ENCODE measurements at places on chromosomes 6 and 20.

- DNase-seq, result no peak
Observed at GRCh38 chr20:35360033-35360432, 51.7 kb downstream of the UQCC1 start.

DNA sequence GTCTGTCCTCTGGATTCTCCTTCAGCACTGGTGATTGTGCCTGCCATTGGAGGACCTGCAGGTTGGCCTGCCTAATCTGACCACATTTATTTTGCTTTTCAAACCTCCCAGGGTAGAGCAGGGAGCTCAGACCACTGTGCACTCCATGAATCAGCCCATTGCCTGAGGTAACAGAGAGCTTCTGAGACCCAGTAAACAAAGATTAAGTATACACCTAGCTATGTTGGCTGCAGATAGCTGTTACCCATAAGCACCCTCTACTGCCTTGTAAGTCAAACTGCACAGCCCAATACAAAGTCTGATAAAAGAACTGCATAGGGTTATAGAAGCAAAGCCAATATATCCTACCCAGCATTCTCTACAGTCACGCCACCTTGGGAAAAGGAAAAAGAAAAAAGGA is 338.7 kb downstream of the HTR1B start:
- no peak for DNase-seq

DNA sequence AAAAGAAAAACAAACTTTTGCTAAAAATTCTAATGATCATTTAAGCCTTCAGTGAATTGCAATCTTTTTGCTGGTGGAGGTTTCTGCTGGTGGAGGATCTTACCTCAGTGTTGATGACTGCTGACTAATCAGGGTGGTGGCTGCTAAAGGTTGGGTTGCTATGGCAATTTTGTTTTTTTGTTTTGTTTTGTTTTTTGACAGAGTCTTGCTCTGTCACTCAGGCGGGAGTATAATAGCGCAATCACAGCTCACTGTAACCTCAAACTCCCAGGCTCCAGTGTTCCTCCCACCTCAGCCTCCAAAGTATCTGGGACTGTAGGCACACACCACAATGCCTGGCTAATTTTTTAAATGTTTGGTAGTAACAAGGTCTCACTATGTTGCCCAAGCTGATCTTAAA is 94.7 kb downstream of the ANKRD6 start:
- no peak for DNase-seq

DNA sequence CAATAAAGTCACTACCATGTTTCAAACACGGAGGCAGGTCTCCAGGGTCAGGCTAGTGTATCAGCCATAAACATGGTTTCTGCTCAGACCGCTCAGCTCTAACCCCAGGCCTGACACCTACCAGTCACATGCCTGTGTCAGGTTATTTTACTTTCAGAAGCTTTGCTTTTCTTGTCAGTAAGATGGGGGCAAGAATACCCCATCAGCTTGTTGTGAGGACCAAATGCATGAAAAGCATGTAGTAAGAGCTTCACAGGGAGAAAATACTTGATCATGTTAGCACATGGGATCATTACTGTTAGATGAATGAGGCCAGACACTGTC is 65.2 kb upstream of the PIM1 start:
- DNase-seq, result no peak

DNA sequence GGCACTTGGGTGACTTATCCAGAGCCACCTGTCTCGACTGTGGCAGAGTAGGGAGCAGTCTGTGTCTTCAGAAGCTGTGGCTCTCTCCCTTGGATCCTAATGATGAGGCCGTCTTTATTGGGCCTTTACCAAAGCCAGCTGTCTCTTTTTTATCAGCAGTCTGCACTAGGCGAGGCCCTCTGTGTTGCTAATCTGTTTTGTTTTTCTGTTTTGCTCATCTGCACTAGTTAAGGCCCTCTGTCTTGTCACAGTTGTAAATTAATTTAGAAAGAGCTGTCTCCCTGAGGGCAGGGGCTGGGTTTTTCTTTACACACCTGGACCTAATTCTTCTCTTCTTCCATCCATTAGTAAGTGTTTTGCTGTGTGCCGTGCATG is 45.0 kb downstream of the CDS2 start:
- DNase-seq, result no peak

- no peak for DNase-seq
Observed at GRCh38 chr6:69795469-69796072, 1.2 kb downstream of the LMBRD1 start.

GRCh38 chr6:134178161-134179044 is 126.0 kb upstream of the SLC2A12 start:
- DNase-seq, result peak; percentile 69

- no peak for DNase-seq
Observed at GRCh38 chr20:11982289-11982954, 64.7 kb downstream of the BTBD3 start.

- no peak for DNase-seq
Observed at GRCh38 chr6:103729658-103730057, 1130.1 kb downstream of the HACE1 start.

- no peak for DNase-seq
Observed at GRCh38 chr20:18288749-18289267, 481 bp downstream of the ZNF133 start.

GRCh38 chr6:135181333-135182070 is 394 bp downstream of the MYB start:
- no peak for DNase-seq

DNA sequence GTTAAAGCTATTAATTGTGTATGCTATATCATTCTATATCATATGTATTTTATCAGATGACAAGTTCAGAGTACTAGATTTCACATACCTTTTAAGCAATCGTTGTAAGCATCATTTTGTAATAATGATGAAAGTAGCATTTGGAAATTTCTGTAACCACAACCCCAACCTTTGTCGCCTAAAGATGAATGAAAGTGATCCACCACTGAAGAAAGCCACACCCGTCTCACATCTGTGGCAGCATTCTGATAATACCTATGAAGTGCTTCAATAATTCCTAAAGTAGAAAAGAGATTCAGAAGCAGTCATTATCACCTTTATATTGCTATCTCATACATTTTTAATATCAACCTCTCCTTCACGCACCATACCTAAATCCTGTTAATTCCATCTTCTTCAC is 16.6 kb downstream of the ZUP1 start:
- DNase-seq, result no peak

GRCh38 chr6:35206346-35206745 is 7.4 kb upstream of the SCUBE3 start:
- DNase-seq, result no peak

GRCh38 chr20:9634327-9634726 is 119.9 kb downstream of the LAMP5 start:
- DNase-seq, result no peak

DNA sequence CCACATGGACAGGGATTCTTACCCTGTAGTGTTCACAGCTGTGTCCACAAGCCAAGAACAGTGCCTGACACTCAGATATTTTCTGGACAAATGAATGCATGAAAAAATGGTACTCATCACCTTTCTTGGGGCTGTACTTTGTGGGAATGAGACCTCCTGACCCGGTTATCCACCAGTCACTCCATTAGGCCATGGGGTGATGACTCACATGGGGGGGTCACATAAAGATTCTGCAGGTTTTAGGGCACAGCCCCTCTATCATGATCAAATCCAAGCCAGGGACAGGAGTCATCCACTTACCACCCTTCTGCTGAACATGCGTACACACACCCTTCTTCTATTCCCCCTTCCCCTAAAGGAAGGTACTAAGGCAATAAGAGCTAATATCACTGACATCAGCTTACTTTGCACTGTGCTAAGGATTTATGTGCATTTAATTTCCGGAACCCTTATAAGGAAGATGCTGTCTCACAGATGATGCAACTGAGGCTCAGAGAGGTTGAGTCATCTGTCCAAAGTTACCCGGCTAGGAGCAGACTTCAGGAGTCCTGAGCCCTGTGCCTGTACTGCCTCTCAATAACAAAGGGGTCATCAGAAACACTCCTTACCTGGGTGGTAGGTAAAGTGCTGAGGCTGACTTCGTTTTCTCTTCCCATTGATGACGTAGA is 107.8 kb downstream of the NFATC2 start:
- no peak for DNase-seq

DNA sequence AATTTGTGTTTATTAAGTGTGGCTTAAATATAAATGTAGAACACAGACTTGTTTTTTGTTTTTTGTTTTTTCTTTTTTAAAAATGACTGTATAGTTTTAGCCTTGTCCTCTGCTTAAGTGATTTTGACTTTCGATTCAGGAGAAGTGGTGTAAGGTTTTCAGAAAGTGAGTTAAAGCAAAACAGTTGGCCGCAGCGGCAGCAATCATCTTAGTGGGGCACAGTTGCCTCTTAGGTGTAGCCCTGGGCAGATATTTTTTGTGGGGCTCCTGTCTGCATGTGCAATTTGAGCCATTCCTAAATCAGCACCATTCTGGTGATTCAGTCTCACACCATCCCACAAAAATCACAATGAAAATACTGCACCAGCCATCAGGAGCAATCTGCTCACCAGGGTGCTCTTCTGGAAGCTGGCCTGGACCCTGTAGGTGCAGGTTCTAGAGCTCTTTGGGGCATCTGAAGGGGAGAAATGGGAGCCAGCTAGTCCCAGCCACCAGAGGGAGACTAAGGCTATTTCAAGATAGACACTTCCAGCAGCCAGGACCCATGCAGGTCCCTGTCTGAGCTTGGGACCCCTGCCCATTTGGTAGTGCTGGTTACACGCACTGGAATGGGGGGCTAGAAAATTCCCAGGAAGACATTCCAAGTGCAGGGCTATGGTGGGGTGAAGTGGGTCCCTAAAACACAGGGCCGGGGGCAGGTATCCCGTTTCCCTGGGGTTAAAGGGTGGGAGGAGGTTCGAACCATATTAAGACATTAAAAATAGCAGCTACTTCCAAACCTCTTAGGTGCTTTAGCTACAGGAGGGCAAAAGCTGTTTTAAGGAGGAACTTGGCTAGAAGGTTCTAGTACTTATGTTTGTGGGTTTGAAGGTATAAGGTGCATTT is 156.6 kb downstream of the NFATC2 start:
- no peak for DNase-seq

DNA sequence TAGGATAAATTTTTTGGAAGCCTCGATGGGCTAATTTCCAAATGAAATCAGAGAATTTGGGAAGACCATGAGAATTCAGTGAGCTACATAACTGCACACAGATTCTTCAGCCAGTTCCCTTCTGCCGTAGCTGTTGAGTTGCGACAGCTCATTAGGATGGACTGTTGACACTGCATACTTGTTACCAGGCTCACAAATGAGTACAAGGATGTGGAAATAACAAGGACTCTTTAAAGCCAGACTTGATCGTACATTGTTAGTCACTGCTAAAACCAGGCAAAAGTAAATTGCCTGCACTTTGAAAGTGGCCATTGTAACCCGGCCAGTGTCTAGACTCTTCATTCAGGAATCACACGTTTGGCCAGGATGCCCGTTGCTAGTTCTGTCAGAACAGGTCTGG is 37.0 kb downstream of the NDUFAF5 start:
- DNase-seq, result no peak

DNA sequence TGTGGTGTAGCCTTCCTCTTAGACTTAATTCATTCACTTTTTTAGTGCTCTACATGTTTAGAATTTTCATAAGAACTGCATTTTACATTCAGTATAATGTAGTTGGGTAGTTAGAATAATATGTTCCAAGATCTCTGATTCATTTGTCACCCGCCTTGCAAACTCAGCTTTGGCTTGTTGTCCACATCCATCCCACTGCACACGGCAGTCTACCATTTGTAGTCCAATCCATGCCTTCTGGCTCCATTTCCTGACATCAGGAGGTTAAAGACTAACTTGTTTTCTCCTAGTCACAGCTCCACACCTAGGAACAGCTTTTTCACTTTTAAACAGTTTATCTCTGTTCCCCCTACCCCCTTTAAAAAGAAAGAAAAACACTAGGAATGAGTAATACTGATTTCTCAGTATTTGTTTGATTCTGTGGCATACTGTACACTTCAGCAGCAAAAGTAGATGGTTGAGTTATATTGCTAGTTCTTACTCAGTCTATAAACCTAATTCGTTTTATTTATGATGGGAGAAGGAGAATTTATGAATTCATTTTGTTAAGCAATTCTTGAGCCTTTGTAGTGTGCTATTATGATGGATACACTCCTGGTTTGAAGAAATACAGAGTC is 180.9 kb downstream of the ARID1B start:
- DNase-seq, result no peak

DNA sequence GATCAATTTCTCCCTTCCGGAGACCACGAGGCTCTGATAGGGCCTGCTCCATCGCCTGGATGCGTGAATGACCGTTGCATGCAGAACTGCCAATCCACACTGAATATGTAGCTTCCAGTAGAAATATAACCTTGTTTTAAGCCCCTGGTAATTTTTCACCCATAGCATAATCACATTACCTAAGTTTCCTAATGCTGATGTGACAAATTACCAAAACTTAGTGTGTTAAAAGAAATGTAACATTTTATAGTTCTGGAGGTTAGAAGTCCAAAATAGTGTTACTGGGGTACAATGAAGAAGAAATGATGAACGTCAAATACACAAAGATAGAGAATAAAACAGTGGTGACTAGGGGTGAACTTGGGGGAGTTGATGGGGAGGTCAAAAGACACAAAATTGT is 22.0 kb upstream of the SIRPD start:
- DNase-seq, result no peak

DNA sequence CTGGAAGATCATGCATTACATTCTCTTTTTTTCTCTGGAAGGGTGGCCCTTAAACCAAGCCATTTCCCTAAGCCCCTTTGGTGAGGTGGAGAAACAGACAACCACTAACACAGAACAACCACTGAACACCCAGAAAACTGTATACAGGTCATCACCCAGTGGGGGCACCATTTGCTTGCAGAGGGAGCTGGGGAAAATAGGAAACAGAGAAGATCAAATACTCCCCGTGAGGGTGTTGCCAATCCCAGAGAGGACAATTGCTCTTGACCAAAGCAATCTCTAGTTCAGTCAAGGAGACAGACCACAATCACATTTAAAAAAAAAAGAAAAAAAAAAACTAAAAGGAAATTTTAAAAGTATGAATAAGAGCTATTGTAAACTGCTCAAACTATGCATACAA is 865 bp upstream of the DAAM2 start:
- no peak for DNase-seq

- no peak for DNase-seq
Observed at GRCh38 chr6:165726965-165727381, 63.9 kb upstream of the PDE10A start.

GRCh38 chr6:138434925-138435324 is 30.9 kb downstream of the HEBP2 start:
- DNase-seq, result no peak

GRCh38 chr20:710780-711450 is 35.3 kb upstream of the SCRT2 start:
- DNase-seq, result no peak

DNA sequence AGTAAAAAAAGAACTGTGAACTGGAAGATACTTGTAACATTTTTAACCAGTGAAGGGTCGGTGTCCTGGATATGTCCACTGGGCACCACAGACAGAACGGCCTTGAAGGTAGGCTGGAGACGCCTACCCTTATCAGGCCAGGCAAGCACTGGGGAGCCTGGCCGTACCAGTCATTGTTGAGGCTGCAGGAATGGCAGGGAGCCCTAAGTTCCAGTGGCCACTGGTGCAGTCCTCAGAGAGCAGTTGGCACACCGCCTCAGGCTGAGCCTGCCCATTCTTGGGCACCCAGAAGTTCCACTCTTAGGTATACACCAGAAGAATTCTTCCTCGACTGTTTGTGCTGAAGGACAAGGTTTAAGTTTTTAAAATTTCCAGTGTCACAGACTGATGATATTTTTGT is 20.5 kb downstream of the DNAJC5 start:
- no peak for DNase-seq

GRCh38 chr6:36809941-36810803 is 29.1 kb downstream of the CPNE5 start:
- DNase-seq, result no peak

Measured in activated T-cell treated with anti-CD3 and anti-CD28 coated beads for 24 hours (primary cell).